NCI-H1417 treated with DMSO at 0.1 percent for 48 hours (cell line): ENCODE measurements at places on chromosomes 3 and 15.

GRCh38 chr3:43087249-43087776 lies 18.6 kb downstream of the POMGNT2 start:
- DNase-seq: no peak

DNA sequence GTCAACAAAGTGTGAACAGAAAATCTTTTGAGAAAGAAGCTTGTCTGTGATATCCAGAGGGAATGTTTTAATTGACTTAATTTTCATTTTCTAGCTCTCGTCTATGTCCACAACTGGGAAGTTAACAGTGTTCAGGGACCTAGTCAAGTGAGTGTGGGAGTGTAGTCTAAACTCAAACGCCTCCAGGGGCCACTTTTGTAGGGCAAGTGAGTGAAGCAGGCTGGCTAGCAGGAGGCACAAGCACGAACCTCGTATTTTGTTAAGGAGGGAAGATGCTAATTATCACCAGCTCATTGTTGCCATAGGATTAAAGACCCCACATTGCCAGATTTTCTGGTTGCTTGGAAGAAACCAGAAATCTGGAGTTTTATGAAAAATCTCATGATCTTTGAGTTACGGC lies 135.8 kb downstream of the CPNE4 start:
- no peak for DNase-seq

GRCh38 chr15:28002136-28002861 lies 96.8 kb downstream of the OCA2 start:
- DNase-seq: no peak

DNA sequence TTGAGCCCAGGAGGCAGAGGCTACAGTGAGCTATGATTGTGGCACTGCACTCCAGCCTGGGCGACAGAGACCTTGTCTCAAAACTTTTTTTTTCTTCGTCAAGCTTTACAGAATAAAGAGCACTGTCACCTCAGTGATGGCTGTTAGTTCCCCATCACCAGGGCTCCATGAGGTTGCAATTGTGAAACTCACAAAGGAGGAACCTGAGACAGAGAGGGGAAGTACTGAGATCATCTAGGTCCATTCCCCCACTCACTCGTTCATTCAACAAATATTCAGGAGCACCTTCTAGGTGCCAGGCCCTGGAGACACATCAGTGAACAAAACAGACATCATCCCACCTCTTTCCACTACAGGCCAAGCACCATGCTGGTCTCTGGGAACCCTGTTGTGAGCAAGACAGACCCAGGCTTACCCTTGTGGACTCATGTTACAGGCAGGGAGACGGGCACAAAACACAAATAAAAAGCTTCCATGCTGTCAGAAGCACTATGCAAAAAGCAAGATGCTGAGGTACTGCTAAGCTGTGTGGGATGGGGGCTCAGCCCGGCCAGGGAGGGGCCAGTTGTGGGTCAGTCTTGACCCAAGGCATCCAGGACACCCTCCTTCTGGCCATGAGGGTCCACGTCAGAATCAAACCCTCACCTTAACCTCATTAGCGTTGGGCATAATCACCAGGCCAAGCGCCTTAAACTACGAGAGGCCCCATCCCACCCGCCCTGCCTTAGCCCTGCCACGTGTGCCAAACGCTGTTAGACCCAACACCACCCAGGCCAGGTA lies 2.1 kb upstream of the RHO start:
- no peak for DNase-seq

- no peak for DNase-seq
Measured at GRCh38 chr3:35322070-35322469, 317.3 kb upstream of the ARPP21 start.

- no peak for DNase-seq
Measured at GRCh38 chr3:42024591-42025351, 62.9 kb upstream of the ULK4 start.

GRCh38 chr15:83322061-83322460 lies 37.6 kb upstream of the BNC1 start:
- DNase-seq: no peak

GRCh38 chr15:100944244-100944895 lies 25.2 kb downstream of the LRRK1 start:
- DNase-seq: no peak
